Fibroblast of skin of left quadriceps (primary cell): ENCODE measurements at places on chromosomes 1 and 21.

- no peak for DNase-seq
Measured at GRCh38 chr1:52916241-52916975, 5.1 kb downstream of the ECHDC2 start.

- DNase-seq: no peak
Measured at GRCh38 chr1:30808067-30808662, 50.6 kb upstream of the LAPTM5 start.

- peak; percentile 44 for DNase-seq
Measured at GRCh38 chr1:195663549-195664280, 944.5 kb downstream of the KCNT2 start.

DNA sequence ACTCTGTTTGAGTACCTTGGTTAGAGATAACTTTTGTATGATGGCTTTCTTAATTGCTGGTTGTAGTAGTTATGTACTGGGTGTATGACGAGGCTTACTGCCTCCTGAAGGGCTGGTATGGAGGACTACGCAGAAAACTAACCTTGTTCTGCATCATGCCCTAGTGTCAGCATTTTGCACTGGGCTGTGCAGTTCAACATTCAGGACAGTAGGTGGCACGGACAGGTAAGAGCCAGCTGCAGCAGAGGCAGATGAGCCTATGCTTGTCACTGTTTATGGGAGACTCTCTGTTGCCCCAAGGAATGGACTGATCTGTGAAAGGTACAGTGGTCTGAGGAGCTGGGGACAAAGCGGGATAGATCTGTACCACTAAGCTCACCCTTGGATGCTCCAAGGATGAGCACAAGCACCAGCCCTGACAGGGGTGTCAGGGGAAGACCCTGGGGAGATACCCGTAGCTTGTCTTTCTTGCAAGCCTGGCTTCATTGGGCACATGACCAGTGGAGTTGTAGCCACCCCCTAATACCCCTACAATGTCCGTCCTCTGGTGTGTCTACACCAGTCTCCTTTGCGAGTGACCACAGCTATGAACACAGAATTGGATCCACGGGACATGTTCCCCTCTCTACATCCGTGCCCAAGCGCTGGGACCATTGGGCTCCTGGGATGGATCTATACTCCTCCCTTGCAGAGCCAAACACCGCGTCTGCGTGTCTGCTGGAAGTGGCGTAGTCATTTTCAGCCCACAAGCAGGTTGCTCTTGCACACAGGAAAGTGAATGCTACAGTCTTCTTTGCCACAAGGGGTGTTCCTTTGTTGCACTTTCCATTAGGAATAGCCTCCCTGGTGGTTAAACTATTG is 51.1 kb upstream of the CFHR3 start:
- no peak for DNase-seq

DNA sequence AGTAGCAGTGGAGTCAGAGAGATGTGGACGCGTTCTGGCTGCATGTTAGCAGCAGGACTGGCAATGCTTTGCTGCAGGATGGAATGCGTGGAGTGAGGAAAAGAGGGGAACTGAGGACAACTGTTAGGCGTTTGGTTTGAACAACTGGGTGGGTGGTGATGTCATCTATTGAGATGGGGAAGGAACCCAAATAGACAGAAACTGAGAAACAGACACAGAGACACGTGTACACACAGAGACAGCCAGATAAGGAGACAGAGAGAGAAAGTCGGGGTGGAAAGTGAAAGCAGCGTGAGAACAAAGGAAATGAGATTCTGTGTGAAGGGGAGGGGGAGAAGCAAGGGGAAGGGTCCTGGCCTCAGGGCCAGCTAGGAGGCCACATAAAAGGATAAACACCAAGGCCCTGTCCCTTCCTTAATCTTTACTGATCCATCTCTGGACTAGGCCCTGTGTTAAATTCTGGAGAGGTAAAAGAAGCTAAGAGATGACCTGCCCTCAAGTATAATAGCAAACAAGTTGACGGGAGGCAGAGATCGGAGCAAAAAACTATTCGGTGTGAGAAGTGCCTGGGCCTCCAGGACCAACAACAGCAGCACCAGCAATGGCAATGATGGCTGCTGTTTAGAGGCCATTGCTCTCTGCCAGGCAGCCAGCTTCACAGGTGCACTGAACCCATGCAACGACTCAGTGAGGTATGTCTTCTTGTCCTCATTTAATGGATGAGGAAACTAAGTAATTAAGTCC is 31.6 kb downstream of the VWA5B1 start:
- DNase-seq: no peak
